ENCODE measurements at places on chromosomes 1 and 21.

DNA sequence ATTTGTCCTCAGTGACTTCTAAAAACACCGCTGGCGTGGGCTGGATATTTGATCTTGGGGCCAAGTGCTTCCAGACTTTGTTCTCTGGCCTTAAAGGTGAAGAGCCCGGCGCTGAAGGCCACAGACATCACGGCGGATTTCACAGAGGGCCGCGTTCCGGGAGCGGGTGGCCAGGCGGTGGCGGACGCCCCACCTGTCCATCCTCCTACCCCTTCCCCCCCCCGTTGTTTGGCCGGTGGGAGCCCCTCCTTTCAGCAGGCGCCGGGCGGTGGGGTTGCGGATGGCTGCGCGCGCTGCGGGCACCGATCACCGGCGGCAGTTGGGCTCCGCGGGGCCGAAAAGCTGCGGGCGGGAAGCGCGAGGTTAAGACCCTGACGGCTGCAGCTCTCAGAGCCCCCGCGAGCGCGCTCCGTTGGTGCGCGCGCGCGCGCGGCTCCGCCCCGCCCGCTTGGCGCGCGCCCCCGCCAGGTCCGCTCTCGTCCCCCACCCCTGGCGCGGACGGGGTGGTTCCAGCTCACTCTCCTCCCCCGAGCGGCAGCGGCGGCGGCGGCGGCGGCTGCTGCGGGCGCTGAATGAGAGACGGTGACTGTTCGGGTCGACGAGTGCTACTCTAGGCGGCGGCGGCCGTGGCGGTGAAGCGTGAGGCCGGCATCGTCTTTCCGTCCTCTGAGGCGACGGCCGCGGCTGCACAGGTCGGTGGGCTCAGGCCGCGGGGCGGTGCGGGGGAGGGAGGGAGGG, at the start of gene RALGPS2:
Gene RALGPS2 (plus strand): TSS at position 517 of the 738 bp plus-strand sequence. CDS start 51,521 bp downstream, outside the sequence.
- peak; percentile 32 for DNase-seq

- no peak for DNase-seq
These were observed 15.3 kb downstream of the CASZ1 start for GRCh38 chr1:10781137-10781536.

- DNase-seq: no peak
These were observed 165.4 kb upstream of the HMGB4 start for GRCh38 chr1:33698361-33699035.

DNA sequence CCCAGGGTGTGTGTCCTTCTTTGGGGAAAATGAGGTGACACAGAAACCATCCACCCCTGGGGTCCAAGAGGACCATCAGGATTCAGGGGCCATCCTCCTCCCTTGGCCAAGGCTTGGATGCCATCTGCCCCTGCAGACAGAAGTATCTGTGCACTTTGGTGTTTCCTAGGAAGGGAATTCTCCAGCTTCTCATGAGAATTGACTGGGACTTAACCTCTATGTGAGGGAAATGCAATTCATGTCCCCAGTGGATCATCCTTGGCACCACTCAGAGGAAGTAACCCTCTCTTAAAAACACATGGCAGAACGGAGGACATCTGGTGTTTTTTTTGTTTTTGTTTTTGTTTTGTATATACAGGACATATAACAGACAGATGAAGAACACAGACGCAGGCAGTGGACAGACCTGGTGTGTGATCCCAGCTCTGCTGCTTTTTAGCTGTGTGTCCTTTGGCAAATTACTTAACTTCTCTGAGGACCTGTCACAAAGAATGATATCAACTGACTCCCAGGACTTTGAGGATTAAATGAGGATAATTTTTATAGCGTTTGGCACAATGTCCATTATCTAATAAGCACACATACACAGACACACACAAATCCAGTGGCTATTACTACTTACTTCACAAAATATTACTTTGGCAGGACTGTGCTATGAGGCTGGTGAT, 3.8 kb downstream of the TNN start:
- no peak for DNase-seq

GRCh38 chr1:38169121-38169520, 122.5 kb upstream of the POU3F1 start:
- no peak for DNase-seq

DNA sequence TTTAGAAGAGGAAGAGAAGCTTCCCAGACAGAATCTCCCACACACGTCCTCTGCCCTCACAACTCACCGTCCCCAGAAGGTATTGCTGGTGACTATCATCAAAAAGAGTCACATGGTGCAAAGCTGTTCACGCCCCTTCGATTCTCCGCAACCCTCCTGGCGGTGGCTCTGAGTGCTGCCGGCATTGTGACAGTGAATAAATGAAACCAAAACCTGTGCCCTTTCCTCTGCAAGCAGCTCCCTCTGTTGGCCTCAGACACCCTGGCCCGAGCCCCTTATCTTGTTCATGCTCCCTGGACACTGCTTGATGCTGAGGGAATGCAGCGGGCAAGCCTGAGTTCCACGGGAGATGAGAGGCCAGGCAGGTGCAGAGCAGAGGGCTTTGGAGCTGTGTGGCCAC, 510.3 kb downstream of the NPHP4 start:
- DNase-seq: no peak

DNA sequence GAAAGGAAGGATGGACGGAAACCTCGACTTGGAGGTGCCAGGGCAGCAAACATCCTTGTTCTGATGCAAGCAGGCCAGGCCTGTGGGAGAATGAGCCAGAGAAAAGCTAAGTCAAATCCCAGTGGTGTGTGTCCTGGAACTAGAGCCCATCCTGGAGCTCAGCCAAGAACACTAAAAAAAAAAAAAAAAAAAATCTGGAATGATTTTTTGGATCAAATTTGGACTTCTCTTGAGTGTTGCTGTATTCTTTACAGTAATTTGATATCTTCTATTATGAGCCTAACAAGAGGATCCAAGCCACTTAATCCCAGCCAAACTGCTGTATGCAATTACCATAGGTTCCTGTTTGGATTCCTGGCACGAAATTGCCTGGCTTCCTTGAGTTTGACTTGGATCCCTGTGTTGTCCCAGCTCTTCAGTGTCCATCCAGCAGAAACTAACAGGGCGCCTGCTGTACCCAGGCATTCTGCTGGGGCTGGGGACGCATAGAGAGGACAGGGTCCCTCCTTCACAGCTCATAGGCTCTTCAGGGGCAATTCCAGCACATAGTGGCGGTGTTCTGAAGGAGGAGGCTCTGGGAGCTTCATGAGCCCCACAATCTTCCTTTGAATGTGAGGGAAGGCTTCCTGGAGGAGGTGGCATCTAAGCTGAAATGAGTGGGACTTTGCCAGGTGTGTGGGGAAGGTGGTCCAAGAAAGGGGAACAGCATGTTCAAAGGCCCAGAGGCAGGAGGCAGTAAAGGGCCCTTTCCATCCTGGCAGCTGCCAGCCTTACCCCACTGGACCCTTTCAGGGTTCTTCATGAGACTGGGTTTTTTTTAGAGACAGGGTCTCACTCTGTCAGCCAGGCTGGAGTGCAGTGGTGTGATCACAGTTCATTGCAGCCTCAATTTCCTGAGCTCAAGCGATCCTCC, 24.7 kb downstream of the EPHX1 start:
- DNase-seq: no peak

DNA sequence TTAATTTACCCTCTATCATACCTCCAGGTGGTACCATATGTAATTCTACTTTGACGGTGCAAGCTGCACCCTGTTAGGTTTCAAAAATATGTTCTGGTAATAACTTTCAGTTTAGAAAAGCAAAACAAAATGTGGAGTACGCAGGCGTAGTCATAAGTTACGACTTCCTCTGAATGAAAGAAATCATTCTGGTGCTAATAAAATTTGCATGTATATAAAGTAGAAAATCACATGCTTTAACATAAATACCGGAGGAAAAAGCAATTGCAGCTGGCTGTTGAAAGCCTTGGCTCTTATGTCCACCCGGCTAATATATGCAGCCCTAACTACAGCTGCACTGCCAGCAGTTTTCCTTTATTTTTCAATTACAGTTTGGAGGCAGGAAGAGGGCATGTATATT, 65.2 kb upstream of the TMPRSS15 start:
- no peak for DNase-seq

- DNase-seq: no peak
These were observed 48.2 kb downstream of the RASSF5 start for GRCh38 chr1:206555473-206555935.

DNA sequence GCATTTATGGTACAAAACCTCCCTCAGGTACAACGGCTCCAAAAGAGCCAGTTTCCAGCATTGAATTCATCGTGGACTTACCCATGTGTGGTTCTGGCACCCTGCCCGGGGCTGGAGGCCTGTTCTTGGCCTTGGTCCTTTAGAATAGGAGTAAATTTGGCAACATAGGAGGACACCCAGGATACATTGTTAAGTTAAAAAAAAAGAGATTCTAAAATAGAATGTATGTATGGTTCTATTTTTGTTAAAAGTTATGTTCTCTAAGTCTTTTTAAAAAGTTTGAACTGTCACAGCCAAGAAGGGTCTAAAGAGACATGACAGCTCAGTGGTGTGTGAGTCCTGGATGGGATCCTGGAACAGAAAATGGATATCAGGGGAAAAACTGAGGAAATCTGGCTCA, 25.9 kb downstream of the EPHX1 start:
- no peak for DNase-seq

- no peak for DNase-seq
These were observed 112.6 kb upstream of the ADAR start for GRCh38 chr1:154720328-154721297.

- DNase-seq: no peak
These were observed 20.9 kb downstream of the MCOLN3 start for GRCh38 chr1:85027242-85027983.

DNA sequence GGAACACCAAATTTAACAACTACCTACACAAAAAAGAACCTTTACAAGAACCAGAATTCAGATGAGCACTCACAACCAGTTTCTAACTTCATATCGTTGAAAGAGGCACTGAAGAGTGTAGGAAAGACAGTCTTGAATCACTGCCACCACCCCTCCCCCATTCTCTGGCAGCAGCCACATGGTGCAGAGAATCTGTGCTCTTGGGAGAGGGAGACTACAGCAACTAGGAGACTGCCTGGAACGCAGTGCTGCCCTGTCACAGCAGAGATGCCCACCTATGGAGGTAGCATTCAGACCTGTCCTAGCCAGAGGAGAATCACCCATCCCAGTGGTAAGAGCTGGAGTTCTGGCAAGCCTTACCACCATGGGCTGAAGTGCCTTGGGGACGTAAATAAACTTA, 7.3 kb downstream of the CCN1 start:
- DNase-seq: no peak

- no peak for DNase-seq
These were observed 413 bp downstream of the UBL4B start for GRCh38 chr1:110112656-110113055.

DNA sequence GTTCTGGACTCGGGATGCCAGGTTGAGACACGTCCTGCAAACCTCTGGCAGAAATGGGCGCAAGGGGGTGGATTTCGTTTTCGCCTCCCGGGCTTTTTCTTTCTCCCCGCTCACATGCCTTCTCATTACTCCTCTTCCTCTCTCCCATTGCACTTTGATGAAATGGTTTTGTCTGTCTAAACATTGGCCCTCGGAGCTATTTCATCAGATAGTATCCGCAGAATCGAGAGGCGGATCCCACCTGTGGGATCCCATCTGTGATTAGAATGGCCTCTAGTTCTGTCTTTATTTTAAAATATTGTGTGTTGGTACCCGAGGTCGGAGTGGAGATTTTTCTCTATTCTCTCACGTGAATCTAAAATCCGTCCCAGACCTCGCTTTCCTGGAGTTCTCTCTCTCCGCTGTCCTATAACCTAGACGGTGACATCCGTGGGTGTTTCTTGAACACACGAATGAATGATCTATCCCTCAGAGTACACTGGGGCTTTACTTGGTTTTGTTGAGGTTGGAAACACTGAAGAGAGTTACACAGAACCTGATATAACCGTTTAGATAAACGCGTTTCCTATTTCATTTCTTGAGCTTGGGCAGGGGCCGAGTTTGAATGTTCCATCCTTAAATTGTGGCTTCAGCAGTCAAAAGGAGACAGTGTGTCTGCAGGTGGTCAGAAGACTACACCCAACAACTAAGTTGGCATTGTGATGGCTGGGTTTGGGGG, 2.0 kb downstream of the EDARADD start:
- no peak for DNase-seq

GRCh38 chr1:203271962-203272632, 33.2 kb upstream of the BTG2 start:
- no peak for DNase-seq

DNA sequence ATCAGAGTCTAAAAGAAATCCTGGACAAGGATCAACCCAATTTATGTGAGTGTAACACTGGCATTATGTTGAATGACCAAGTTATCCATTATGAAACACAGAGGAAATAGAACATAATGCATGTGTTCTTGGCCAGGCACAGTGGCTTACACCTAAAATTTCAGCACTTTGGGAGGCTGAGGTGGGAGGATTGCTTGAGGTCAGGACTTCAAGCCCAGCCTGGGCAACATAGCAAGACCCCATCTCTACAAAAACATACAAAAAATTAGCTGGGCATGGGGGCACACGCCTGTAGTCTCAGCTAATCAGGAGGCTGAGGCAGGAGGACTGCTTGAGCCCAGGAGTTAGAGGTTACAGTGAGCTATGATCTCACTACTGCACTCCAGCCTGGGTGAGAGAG, 129.8 kb downstream of the ZZZ3 start:
- no peak for DNase-seq

DNA sequence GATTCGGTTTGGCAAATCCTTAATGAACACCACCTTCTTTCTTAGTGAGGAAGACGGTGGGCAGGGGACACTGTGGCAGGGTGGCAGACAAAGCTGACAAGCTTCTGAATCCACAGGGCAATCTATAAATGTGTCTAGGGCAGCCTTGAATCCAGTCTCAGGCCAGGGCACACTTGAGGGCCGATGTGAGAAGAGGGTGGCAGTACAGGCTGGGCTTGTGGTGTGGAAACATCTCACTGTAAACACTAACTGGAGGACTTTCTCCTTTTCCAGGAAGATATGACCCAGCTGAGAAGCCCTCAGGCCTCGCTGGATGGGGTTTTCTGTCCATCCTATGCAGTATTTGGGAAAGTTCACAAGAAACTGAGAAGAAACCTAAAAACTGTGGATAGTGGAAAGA, 46.5 kb downstream of the PKP1 start:
- no peak for DNase-seq

DNA sequence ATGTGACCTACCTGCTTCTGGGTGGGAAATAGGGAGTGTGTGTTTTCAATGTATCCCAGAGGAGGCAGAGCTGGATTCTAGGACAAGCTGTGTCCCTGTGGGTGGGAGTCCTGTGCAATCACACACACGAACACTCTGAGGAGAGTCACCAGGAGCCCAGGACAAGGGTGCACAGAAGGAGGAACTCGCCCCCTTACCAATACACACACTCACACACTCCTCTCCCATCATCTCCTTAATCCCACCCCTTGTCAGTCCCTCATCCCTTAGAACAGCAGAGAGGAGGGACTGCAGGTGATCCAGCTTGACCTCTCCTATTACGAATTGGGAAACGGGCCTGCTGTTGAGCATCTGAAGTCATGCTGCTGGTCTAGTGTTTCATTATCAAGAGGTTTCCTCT, 8.5 kb upstream of the MYBPHL start:
- no peak for DNase-seq

- DNase-seq: no peak
These were observed 11.0 kb upstream of the REN start for GRCh38 chr1:204177133-204177532.

GRCh38 chr1:116311756-116312680, 61.0 kb upstream of the ATP1A1 start:
- no peak for DNase-seq

GRCh38 chr1:68101829-68102228, 51.4 kb upstream of the DIRAS3 start:
- DNase-seq: no peak

- DNase-seq: no peak
These were observed 51.6 kb upstream of the KCND3 start for GRCh38 chr1:112040891-112041740.

GRCh38 chr1:25891606-25892005, 14.6 kb downstream of the STMN1 start:
- DNase-seq: no peak

GRCh38 chr1:171939740-171940139, 98.4 kb downstream of the DNM3 start:
- DNase-seq: no peak

Measured in activated naive CD4-positive, alpha-beta T cell (primary cell).